ENCODE measurements at places on chromosomes 13 and 19.

- DNase-seq = no peak
Measured at GRCh38 chr13:99985886-99986527, 4.4 kb downstream of the ZIC2 start.

DNA sequence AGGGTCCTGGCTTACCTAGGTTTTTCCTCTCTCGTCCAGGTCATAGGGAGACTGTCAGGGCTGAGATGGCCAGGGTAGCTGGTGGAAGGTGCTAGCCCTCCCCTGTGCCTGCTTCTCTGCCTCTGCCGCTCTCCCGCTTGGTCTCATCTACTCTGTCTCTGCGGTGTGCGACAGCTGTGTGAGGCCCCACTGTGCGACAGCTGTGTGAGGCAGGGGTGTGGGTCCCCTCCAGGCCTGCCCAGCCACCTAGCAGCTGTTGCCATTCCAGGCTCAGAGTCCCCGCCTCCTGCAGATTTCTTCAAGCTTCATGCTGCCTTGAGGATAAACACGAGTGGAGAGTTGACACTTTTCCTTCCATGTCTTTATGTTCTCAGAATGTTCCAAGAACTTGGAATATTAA, 53.0 kb downstream of the ARHGEF7 start:
- DNase-seq = no peak

DNA sequence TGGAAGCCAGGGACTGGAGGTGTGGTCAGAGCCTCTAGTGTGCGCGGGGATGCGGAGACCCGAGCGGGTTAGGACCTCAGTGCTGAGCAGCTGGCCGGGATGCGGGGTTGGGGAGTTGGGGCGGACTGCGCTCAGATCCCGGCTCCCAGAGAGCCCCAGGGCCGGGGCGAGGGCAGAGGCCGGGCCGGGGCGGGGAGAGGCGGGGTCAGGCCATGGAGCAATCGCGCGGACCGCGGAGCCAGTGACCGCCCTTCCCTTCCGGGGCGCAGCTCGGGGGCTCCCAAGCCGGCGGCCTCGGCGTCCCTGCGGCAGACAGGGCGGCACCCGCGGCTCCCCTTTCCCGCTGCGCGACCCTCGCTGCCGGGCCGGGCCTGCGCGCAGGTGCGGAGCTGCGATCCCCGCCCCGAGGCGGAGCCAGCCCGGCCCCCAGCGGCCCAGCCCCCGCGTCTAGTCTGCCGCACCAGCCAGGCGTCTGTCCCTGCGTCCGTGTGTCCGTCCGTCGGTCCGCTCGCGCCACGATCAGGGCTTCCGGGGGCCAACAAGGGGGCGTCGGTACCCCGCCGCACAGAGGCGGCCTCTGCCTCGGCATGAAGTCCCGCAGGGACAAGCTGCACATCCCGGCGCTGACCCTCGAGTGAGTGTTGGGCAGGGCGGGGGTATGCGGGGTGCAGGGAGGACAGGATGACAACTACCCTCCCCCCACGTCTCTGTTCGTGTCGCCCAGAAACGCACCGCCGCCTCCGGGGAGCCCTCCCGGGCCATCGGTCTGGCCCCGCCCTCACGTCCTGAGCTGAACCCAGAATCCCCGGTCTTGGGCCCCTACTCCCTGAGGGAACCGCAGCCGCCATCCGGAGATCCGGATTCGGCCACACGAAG, 12.4 kb downstream of the MAST3 start:
- no peak for DNase-seq

- DNase-seq = no peak
Measured at GRCh38 chr13:109737606-109738005, 48.8 kb downstream of the IRS2 start.

GRCh38 chr13:27500806-27501534, 50.6 kb upstream of the MTIF3 start:
- DNase-seq = no peak

- peak; percentile 24 for DNase-seq
Measured at GRCh38 chr19:38395381-38396114, 7.1 kb downstream of the SPRED3 start.

DNA sequence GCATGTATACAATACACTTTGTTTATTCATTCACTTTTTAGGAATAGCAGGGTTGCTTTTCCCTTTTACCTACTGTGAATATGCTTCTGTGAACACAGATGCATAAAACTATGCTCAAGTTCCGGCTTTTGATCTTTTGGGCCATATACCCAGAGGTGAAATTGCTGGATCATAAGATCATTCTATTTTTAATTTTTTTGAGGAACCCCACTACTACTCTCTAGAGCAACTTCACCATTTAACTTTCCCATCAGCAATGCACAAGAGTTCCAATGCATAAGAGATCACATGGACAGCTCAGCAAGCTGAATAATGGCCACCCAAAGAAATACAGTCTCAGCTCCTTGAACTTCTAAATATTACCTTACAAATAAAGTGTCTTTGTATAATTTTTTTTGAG, 17.0 kb upstream of the SIGLEC10 start:
- DNase-seq = no peak

DNA sequence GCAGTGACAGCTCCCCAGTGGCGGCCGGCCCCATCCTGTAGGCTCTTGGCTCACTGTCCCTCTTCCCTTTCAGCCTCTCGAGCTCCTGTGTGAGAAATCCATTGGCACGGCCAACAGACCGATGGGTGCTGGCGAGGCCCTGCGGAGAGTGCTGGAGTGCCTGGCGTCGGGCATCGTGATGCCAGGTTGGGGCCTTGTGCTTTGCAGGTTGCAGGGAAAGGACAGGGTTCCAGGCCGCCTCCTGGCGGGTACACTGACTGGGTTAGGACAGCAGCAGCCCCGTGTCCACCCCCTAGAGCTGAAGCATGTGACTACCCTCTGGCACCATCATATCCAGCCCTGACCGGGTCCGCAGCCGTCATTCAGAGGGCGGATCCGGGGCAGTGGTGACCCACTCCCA, 21.5 kb upstream of the QTRT1 start:
- no peak for DNase-seq

GRCh38 chr13:113918981-113919701, 54.7 kb downstream of the C13orf46 start:
- no peak for DNase-seq

- DNase-seq = no peak
Measured at GRCh38 chr19:48836089-48837017, at the start of gene HSD17B14. TSS of gene HSD17B14 (minus strand) at chr19:48836491. CDS start at chr19:48836411, 80 bp downstream.

GRCh38 chr19:718991-719512, 10.3 kb downstream of the PALM start:
- DNase-seq = no peak

DNA sequence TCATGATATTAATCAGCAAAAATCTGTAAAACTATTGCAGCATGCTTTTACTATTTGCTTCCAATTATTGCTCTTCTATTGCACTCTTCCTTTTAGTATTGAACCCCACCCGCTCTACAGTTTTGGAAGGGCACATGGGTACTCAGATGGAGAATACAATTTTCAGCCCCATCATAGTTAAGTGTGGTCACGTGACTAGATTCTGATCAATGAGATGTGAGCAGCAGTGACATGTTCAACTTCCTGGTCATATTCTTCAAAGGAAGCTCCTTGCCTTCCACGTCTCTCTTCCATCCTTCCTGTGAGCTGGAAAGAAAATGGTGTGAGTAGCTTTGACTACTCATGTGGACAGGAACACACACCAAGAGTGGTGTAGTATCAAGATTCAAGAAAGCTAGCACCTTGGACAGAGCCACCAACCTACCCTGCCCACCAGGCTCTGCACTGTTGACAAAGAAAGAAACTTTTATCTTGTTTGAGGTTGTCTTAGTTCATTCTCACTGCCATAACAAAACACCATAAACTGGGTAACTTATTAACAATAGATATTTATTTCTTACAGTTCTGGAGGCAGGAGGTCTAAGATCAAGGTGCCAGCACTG, 3.8 kb upstream of the FGF14 start:
- DNase-seq = no peak

DNA sequence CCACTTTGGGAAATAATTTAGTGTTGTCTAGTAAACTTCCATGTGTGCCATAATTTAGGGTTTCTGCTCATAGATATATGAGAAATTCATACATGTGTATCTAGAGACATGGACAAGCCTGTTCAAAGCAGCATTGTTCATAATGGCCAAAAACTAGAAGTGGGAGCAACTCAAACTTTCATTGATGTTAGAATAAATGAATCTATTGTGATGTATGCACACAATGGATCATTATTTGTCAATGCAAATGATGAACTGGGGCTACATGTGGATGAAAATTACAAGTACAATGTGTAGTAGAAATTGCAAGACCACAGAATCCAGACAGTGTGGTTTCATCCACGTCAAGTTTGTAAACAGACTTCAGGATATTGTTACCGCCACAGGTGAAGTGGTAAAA, 284.7 kb downstream of the SLC7A1 start:
- no peak for DNase-seq

DNA sequence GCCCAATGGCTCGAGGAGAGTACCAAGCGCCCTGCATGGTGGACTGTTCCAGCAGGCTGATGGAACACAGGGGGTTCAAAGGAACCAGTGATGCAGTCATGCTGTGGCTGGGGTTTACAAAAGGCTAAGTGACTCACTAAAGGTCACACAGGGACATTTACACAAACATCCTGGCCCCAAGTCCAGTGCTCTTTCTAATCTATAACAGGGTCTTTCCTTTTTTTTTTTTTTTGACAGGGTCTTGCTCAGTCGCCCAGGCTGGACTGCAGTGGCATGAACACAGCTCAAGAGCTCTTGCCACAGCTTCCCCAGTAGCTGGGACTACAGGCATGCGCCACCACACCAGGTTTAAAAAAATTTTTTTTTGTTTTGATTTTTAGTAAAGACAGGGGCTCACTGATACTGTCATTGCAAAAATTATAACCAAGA, 2.8 kb upstream of the SLC25A15 start:
- DNase-seq = no peak

- no peak for DNase-seq
Measured at GRCh38 chr13:41188584-41188983, 5.8 kb downstream of the KBTBD7 start.

DNA sequence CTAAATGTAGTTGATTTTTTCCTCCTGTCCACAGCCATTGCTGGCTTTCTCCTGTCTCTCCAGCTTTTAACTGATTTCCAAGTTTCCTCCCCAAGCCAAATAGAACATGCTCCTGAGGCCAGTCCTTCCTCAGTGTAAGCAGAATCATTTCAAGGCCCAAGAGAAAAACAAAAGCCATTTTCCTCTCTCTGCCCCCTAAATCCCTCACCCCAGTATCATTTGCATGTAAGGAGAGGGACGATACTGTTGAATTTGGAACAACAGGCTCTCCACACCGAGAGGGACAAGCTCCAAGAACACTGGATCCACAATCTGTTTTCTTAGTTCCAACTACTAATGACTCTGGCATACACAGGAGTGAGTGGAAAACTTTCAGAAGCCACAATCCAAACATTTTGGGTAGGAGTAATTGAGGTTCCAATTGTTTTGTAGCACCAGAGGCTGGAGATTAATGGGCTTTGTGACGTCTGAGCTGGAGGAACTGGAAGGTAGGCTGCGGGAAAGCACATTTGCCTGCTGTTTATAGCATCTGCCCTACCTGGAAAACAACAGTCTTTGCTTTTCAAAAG, 156.8 kb downstream of the FLT1 start:
- no peak for DNase-seq

- DNase-seq = no peak
Measured at GRCh38 chr13:87198371-87198770, 472.8 kb upstream of the SLITRK5 start.

DNA sequence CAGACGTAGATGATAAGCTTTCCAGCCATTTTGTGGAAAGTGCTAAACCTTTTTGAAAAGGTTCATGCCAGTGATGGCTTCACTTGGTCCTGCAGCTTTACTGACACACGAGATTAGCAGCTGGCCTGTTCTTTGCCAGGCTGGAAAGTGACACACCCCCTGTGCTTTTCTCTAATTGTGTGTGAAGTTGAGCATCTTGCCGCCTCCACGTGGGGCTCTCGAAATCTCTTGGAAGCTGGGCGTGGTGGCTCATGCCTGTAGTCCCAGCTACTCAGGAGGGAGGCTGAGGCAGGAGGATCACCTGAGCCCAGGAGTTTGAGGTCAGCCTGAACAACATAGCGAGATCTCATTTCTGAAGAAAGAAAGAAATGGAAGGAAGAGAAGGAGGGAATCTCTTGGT, 25.3 kb upstream of the EHD2 start:
- no peak for DNase-seq

DNA sequence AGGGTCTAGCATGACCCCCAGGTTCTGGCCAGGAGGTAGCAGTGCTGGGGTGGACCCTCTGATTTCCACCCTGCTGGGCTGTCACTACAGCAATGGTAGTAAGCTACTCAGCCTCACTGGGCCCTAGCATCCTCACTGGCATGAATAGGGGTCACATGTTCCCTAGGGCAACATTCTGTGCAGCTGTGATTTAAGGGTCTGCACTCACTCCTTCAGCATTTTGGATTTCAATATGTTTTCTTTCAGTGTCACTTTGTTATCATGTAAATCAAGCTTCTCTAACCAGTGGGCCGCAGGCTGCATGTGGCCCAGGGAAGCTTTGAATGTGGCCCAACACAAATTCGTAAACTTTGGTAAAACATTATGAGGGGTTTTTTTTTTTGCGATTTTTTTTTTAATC, 57.8 kb downstream of the SPATA13 start:
- DNase-seq = no peak

- DNase-seq = no peak
Measured at GRCh38 chr19:30364866-30365800, 7.1 kb upstream of the ZNF536 start.

GRCh38 chr13:33487575-33488243, 202.2 kb upstream of the STARD13 start:
- no peak for DNase-seq

- DNase-seq = no peak
Measured at GRCh38 chr19:41649827-41650226, 23.0 kb upstream of the CEACAM4 start.

GRCh38 chr13:42645717-42646116, 71.8 kb downstream of the TNFSF11 start:
- DNase-seq = no peak

DNA sequence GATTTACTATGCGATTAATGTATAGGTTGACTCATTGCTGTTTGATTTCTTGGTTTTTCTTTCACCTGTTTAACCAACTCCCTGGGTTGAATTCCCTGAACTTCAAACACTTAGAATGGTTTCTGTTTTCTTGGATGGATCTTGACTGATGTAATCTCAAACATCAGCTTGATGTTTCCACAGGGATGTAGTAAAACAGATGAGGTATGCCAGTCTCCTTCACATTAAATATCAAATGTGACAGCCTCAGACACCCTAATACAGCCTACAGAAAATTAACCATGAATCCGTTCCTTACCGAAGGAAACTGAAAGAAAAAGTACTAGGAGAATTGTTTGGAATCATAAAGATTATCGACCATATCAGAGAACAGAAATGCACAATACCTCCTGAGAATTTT, 631.2 kb downstream of the GPC5 start:
- DNase-seq = no peak

GRCh38 chr19:51473009-51473707, 5.2 kb upstream of the CEACAM18 start:
- DNase-seq = peak; percentile 63

GRCh38 chr13:24861617-24862362, 97.8 kb downstream of the RNF17 start:
- DNase-seq = no peak

All from activated CD4-positive, alpha-beta T cell treated with anti-CD3 and anti-CD28 coated beads for 1 hour (primary cell).